Fibroblast of the aortic adventitia (primary cell): ENCODE measurements at places on chromosomes 4 and X. TPM values are rescaled to one million over a fixed set of nuclear protein-coding genes. Genes with fewer than 3 reads are reported as not detected.

Gene PAK3
- total RNA-seq = 0.90 and 3.7 TPM in 2 replicates

Gene EDNRA
- 10.8 and 37.6 TPM in 2 replicates for total RNA-seq

Gene MUC7
- not detected in 2 replicates for total RNA-seq

Gene TMEM154
- total RNA-seq = 5.5 and 15.5 TPM in 2 replicates

DNA sequence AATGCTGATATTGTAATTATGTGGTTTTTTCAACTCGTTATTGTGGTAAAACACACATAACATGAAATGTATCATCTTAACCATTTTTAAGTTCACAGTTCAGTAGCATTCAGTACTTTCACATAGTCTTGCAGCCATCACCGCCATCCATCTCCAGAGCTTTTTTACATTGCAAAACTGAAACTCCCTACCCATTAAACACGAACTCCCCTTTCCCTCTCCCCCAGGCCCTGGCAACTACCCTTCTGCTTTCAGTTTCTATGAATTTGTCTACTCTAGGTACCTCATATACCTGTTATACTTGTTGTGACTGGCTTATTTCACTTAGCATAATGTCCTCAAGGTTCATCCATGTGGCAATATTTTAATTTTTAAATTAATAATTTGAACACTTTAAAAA lies 380.6 kb downstream of the MAPK10 start:
- DNase-seq = no peak

DNA sequence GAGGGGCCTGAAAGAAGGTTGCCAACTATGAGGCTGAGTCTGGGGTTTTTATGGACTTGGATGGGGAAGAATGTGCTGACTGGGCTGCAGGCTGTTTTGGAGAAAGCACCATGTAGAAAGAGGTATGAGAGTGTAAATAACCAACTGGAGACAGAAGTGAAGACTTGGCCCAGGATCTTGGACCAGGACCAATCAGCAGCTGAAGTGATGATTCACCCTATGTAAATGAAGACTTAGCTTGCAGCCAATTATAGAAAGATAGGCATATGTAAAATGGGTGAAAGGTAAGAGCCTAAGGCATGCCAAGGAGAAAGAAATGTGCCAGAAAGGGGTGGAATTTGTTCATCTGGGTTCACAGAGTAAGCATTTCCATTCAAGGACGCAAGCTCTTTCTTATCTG lies 856.7 kb upstream of the PRKX start:
- DNase-seq = no peak

GRCh38 chr4:85475631-85476233 lies 782 bp downstream of the ARHGAP24 start:
- DNase-seq = peak; percentile 39

DNA sequence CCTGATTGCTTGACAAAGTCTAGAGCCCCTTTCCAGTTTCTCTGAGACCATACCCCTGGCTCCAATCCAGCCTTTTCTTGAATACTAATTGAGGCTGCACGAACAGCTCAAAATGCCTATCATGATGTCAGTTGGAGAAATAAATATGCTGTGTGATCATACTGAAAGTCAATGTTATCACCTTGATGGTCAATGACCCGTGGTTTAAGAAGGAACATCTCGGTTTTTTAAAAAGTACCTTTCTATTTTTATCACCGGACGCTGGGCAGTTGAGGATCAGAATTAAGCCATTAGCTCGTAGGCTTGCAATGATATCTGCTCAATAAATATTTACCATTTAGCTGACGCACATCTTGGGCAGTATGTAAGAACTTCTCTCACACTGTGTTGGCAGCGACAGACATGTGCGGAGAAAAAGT lies 852 bp upstream of the WDR44 start:
- no peak for DNase-seq

- no peak for DNase-seq
These were observed 1254.8 kb upstream of the ADGRL3 start for GRCh38 chr4:59945277-59945676.

DNA sequence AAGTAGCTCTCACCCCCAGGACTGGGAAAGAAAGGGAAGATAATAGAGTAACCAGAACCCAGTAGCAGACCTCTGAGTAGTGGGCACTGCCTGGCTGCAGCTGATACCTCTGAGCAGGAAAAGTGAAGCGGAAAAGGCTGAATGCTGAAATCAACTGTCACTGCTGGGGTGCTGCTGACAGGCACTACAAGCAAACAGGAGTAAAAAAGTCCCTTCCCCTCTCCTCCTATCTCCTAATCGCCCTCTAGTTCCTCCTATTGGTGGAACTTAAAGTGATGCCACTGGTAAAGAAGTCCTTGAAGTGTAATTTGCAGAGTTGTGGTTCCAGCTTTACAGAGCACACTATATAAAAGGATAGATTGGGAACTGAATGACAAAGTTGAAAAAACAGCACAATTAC lies 32.8 kb upstream of the GLRB start:
- peak; percentile 18 for DNase-seq

DNA sequence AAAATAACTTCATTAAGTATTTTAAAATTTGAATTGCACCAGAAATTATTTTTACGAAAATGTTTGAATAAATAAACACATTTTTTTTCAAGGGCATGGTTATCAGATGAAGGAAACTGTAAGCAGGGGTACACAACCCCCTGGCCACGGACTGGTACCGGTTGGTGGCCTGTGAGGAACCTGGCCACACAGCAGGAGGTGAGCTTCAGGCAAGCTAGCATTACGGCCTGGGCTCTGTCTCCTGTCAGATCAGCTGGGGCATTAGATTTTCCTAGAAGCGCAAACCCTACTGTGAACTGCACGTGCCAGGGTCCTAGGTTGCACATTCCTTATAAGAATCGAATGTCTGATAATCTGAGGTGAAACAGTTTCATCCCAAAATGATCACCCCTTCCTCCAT lies 1499.7 kb upstream of the AGA start:
- DNase-seq = no peak

GRCh38 chrX:67724359-67725110 lies 180.7 kb downstream of the AR start:
- peak; percentile 27 for DNase-seq
